ENCODE measurements at places on chromosomes 7 and 10.

DNA sequence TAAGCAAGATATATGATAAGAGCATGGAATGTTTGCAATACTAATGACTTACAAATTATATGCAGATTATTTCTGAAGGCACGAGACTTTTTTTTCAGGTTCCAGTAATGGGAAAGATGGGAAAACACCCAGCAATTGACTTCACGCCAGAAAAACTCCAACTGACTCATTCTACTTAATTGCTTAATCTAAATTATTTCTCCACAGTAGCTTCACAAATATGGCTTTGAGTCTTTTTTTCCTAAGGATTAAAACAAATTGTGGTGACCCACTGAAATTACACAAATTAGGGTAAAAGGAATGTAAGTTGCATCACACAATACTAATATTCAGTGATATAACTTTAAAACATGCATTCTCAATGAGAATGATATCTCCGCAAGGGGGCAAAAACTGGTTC lies 138.7 kb downstream of the GNAI1 start:
- no peak for DNase-seq

DNA sequence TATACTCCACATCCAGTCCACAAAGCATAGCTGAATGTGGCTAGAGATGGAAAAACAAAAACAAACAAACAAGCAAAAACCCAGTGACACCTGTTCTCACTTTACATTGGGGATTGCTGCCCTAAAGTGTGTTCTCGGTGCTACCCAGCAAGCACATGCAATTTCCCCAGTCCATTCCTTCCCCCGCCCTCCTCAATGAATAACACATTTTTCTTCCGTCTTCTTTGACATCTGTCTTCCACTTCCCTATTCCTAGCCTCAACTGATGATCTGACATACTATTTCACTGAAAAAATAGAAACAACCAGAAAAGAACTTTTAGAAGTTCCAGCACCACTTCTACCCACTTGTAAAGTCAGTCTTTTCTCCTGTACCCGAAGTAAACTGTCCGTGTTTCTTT lies 147.1 kb downstream of the MALRD1 start:
- DNase-seq, result no peak

DNA sequence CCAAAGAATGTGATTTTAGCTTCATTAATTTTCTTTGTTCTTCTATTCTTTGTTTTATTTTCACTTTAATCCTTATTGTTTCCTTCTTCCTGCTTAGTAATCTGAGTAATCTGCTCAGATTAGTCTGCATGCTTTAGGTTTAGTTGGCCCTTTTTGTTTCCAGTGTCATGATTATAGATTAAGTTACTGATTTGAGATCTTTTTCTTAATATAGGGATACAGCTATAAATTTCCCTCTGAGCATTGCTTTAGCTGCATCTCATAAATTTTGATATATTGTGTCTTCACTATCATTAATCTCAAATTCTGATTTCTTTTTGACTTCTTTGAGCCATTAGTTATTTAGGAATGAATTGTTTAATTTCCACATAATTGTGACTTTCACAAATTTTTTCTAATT lies 6.2 kb downstream of the NET1 start:
- DNase-seq, result no peak

DNA sequence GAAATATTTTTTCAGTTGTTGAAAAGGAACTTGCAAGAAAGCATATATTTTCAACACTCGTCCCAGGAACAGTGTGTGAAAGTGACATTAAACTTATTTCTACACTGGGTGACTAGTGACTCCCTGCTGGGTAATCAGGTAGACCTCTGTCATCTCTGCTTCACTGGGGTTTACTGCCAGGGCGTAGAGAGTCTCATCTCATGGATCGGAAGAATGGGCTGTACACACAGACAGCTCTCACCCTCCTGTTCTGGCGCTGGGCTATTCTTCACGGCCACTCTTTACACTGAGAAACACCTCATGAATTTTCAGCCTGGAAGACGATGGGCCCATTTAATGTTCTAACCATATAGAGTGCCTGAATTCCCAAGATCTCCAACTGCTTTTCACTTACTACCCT lies 36.4 kb downstream of the NRP1 start:
- no peak for DNase-seq

DNA sequence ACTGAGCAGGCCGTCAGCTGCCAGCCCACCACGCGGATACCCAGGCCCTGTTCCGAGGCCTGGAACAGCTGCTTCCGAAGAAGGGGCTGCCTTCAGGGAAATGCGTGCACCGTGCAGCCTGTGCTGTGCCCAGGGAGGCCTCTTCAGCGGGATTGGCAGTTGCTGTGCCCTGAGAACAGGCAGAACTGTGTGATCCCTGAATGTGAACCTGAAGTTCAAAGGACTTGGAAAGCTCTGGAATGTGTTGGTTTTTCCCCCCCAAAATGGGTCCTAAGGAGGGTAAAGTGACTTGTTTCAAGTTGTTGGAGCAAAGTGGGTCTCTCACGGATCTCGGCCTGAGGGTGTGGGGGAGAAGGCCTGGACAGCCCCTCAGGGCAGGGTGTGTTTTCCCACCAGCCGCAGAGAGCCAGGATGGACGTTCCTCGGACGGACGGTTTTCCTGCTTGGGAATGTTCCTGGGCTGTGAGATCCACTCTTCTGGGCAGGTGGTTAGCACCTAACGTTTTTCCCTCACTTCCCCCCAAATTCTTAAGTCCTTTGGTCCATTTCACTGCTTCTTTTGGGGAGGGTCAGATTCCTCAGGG lies 2.1 kb downstream of the SPRN start:
- DNase-seq, result no peak

- no peak for DNase-seq
Measured at GRCh38 chr7:17010637-17011300, 129.0 kb upstream of the AGR3 start.

DNA sequence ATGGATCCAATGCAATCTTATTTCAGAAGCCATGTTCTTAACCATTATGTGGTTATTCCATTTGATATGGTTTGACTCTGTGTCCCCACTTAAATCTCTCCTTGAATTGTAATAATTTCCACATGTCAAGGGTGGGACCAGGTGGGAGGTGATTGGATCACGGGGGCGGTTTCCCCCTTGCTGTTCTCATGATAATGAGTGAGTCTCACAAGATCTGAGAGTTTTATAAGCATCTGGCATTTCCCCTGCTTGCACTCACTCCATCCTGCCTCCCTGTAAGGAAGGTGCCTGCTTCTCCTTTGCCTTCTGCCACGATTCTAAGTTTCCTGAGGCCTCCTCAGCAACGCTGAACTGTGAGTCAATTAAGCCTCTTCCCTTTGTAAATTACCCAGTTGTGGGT lies 32.0 kb upstream of the TSPAN13 start:
- no peak for DNase-seq

DNA sequence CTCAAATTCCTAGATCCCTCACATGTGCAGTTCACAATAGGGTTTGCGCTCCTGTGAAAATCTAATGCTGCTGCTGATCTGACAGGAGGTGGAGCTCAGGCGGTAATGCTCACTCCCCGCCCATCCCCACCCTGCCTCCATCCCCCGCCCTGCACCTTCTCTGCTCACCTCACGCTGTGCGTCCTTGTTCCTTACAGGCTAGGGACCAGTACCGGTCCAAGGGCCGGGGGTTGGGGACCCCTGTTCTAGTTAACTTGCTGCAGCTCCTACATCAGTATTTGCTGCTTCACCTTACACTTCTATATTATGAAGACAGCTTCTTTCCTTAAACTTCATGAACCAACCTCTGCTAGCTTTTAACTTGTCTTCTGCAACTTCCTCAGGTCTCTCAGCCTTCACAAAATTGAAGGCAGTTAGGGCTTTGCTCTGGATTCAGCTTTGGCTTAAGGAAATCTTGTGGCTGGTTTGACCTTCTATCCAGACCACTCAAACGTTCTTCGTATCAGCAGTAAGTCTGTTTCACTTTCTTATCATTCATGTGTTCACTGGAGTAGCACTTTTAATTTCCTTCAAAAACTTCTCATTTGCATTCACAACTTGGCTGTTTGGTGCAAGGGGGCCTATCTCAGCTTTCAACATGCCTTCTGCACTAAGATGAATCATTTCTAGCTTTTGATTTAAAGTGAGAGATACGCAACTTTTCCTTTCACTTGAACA lies 1.7 kb upstream of the TNKS2 start:
- DNase-seq, result peak; percentile 54

GRCh38 chr7:22433710-22434460 lies 66.1 kb downstream of the STEAP1B start:
- DNase-seq, result no peak

DNA sequence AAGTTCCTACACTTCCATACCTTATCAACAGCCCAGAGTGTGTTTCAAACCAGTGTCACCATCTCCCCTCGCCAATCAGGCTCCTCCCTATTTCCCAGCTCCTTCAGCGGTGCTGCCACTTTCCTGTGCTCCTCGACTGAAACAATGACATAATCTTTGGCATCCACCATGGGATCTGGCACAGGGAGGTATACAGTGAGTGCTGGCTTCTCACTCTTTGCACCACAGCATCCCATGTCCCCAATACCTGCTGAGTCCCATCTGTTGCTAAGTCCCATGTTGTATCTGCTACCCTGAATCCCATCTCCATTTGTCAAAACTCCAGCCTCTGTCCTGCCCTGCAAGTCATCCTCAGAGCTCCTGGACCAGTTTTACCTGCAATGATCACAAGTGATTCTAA lies 15.4 kb downstream of the PAXIP1 start:
- DNase-seq, result no peak

- no peak for DNase-seq
Measured at GRCh38 chr7:49644396-49645166, 128.9 kb upstream of the VWC2 start.
